Right ventricle myocardium inferior (tissue), 1 donor: ENCODE measurements at places on chromosomes 5 and 9.

DNA sequence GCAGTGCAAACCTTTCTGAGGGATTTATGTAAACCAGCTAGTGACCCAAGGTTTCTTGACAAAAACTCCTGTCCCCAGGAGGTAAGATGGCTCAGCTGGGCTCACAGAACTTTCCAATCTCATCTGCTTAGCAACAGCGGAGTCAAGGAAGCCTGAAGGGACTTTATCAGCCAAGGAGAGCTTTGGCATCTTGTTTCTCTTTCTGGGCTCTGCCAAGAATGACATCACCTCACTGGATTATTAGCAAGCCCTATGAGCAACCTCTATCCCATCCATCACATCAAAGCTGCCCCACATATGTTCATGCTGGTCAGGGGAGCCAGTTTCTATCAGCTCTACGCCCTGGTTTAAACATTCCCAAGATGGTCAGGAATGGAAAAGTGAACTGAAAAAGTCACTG is 461.3 kb downstream of the ENC1 start:
- no peak for DNase-seq

DNA sequence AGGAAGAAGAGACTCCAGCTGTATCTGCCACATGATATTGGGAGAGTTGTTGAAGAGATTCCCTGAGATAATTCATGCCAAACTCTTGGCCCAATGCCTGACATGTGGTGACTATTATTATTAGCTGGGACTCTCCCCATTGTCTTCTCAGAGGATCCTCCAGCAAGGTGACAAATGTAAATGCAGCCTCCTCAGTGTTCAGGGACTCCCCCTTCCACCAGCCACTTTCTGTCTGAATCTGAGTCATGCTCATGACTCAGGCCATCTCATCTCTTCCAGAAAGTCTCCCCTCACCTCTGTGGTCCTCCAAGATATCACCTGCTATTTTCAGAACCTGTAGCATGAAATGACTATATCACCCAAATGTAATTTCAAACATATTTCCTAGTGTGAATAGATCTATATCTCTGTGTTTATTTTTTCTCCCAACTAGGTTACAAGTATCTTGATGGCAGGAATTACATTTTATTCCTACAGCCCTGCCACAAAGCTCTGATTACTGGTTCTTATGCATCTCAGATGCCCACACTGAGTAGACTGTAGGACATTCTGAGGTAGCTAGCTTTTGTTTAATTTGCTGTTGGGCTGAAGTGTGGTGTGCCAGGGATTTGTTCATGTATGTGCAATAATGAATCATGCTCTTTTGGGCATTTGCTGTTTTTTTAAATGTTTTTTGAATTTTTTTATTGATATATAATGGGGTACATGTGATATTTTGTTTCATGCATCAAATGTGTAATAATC is 126.6 kb upstream of the IL12B start:
- DNase-seq = no peak

GRCh38 chr5:173928871-173929574 is 40.9 kb downstream of the CPEB4 start:
- no peak for DNase-seq

DNA sequence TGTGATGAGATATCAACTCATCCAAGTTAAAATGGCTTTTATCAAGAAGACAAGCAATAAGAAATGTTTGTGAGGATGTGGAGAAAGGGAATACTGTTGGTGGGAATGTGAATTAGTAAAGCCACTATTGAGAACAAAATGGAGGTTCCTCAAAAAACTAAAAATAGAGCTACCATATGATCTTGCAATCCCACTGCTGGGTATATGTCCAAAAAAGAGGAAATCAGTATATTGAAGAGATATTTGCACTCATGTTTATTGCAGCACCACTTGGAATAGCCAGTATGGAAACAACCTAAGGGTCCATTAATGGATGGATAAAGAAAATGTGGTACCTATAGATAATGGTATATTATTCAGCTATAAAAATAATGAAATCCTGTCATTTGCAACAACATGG is 25.1 kb downstream of the PPIP5K2 start:
- DNase-seq = no peak

DNA sequence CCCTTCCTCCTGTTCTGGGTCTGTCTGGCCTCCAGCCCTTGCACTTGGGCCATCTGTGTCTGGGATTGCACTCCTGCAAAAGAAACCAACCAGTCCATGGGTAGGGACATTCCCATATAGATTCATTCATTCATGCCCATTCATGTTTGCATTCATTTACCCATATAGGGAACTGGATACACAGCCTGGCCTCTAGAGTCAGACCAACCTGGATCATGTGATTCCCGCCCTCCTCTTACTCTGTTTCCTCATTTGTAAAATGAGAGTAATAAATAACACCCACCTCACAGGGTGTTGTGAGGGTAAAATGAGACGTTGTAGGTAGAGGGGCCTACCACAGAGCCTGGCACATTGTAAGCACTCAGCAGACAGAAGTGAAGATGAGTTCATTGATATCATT is 8.5 kb downstream of the PCDH12 start:
- no peak for DNase-seq

DNA sequence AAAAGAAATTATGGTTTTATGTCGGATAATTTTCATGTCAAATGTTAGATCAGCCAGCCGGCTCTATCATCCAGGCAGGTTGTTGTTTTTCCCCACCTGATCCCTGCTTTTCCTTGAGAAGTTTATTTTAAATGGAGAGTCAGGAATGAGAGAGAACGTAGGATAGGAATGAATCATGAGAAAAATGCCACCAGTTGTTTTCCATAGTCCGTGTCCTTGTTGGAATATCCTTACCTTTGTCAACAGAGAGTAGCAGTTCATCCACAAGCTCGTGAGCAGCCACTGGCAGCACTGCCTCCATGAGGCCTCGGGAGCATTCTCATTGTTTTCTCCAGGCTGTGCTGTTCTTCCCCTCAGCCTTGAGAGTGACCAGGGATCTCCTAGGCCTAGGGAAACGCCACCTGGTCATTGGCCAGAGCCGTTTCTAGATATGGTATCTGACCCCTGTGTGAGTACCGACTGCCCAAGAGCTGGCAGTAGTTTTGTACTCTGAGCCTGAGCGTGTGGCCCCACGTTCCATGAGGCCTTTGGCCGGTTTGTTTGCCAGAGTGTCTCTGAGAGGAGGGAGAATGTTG is 293.3 kb downstream of the FANCC start:
- DNase-seq = peak; percentile 68

- peak; percentile 80 for DNase-seq
Measured at GRCh38 chr9:124257844-124258606, at the start of gene NEK6. TSS of gene NEK6 (plus strand) at chr9:124257949. CDS start at chr9:124301965, 44,016 bp downstream.

DNA sequence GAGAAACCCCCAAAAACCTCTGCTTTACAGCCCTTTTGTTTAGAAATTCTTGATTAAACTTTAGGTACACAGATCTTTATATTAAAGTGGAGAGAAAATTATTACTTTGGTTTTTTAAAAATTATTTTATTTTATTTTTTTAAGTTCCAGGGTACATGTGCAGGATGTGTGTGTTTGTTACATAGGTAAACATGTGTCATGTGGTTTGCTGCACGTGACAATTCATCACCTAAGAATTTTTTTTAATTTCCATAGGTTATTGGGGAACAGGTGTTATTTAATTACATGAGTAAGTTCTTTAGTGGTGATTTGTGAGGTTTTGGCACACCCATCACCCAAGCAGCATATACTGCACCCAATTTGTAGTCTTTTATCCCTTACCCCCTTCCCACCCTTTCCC is 581.7 kb downstream of the CSNK1G3 start:
- no peak for DNase-seq
